ENCODE measurements at places on chromosomes 7 and 10.

GRCh38 chr10:79321494-79321882, 25.8 kb upstream of the PPIF start:
- no peak for DNase-seq

- DNase-seq, result peak; percentile 38
Observed at GRCh38 chr7:129136887-129137642, 7.4 kb upstream of the TSPAN33 start.

DNA sequence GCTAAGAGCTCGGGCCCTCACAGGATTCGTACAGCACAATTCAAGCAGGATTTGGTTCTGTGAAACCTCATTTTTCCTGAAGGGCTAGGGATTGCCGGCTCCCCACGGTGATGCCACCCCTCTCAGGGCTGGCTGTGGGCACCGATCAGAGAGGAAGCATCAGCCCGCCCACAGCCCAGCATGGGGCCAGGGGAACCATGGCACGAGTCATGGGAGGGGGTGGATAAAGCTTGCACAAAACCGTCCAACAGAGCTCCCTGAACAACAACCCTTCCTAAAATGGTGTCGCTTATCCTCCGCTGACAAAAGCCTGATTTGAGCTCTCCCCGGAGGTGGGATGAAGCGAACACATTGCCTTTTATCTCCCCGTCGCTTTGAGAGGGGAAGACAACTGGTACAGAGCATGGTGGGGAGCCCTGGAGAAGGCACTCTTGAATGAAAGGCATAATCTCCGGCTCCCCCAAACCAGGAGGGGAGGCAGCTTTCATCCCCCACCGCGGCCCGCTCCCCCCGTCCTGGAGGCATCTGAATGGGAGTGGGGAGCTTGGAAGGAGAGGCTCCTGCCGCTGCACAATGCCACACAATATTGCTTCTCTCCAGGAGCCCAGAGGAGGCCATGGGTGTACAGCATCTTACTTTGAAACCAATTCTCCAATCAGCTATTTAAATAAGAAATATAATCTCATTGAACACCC, 144.0 kb downstream of the RPS24 start:
- DNase-seq, result no peak

- DNase-seq, result no peak
Observed at GRCh38 chr7:73870041-73870492, 9.1 kb downstream of the TMEM270 start.

- DNase-seq, result no peak
Observed at GRCh38 chr10:3987143-3987974, 202.3 kb upstream of the KLF6 start.

DNA sequence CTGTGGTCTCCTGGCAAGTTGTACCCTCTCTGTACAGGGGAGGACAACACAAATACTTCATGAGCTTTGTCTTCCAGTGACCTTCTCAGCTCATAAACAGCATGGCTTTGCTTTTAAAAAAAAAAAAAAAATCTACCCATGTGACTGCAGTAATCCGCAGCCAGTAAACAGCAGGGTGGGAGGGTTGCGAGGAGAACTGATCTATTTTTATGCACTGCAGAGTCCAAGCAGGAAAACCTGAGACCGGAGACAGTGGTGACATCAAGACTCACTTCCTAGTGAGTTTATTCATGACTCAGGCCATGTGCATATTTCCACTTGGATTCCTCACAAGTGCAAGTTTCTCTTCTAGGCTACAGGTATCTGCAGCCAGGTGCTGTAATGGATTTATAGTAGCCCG, 127.9 kb downstream of the NRF1 start:
- DNase-seq, result no peak

DNA sequence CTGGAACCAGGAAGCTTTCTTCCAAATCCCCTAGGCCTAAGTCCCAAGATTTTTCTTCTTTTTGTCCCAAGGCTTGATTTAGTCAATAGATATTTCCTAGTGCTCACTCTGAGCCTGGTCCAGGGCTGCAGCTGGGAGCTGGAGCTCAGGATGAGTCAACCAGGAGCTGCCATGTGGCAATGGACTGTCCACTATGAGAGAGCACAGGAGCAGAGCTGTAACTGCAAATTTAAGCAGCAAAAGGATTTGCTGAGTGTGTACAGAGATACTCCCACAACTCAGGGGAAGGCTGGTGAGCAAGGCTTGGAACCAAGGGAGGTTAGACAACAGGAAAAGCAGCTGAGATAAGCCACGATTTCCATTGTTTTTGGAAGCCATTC, 92.1 kb upstream of the CXCL12 start:
- DNase-seq, result no peak

- DNase-seq, result peak; percentile 27
Observed at GRCh38 chr10:95360122-95360714, 69.4 kb upstream of the PDLIM1 start.

GRCh38 chr7:139394540-139394939, 34.8 kb downstream of the LUC7L2 start:
- DNase-seq, result no peak

DNA sequence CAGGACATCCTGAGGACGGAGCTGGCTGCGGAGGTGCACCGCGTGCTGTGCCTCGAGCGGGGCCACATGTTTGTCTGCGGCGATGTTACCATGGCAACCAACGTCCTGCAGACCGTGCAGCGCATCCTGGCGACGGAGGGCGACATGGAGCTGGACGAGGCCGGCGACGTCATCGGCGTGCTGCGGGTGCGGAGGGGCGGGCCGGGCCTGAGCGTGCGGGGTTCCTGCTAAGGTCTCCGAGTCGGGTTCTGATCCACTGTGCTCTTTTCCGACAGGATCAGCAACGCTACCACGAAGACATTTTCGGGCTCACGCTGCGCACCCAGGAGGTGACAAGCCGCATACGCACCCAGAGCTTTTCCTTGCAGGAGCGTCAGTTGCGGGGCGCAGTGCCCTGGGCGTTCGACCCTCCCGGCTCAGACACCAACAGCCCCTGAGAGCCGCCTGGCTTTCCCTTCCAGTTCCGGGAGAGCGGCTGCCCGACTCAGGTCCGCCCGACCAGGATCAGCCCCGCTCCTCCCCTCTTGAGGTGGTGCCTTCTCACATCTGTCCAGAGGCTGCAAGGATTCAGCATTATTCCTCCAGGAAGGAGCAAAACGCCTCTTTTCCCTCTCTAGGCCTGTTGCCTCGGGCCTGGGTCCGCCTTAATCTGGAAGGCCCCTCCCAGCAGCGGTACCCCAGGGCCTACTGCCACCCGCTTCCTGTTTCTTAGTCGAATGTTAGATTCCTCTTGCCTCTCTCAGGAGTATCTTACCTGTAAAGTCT, 10.4 kb downstream of the ATG9B start:
- DNase-seq, result peak; percentile 52

DNA sequence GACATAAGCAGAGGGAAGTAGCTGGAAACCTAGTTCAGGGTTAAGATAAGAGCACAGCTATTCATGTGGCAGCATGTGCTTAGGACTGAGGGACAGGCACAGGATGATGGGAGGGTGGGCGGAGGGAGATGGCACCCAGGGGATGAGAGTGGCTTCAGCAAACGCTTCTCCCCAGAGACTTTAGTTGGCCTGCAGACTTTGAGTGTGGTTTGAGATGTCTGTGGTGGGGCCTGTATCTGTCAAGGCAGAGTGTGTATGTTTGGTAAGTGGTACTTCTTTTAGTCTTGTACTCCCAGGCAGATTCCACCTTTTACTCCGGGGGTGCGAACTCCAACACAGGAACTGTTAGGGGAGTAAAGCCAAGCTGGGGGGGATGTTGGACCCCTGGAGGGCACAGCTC, 88.9 kb downstream of the WDFY4 start:
- DNase-seq, result no peak

GRCh38 chr7:44310221-44310848, 15.1 kb downstream of the CAMK2B start:
- DNase-seq, result no peak

- DNase-seq, result no peak
Observed at GRCh38 chr10:58758321-58758720, 245.6 kb downstream of the BICC1 start.

DNA sequence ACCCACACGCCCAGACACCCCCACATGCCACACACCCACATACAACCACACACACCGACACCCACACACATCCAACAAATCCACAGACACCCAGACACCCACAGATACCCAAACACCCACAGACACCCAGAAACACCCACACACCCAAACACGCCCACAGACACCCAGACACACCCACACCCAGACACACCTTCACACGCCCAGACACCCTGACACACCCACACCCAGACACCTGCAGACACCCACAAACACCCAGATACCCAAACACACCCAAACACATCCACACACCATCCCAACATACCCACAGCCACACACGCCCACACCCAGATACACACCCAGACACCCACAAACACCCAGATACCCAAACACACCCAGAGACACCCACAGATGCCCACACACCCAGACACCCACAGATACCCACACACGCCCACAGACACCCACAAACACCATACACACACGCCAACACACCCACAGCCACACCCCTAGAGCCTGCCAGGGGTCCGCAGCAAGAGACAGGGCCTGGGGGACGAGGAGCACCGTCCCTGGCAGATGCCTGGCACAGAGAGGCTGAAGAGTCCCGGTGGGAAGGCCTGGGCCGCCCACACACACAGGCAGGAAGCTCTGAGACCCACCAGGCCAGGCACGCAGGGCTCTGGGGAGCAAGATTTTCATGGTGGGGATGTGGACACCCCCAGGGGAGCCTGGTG, 28.5 kb downstream of the CYP2W1 start:
- no peak for DNase-seq

GRCh38 chr7:30694774-30695721, 12.8 kb upstream of the CRHR2 start:
- DNase-seq, result no peak

DNA sequence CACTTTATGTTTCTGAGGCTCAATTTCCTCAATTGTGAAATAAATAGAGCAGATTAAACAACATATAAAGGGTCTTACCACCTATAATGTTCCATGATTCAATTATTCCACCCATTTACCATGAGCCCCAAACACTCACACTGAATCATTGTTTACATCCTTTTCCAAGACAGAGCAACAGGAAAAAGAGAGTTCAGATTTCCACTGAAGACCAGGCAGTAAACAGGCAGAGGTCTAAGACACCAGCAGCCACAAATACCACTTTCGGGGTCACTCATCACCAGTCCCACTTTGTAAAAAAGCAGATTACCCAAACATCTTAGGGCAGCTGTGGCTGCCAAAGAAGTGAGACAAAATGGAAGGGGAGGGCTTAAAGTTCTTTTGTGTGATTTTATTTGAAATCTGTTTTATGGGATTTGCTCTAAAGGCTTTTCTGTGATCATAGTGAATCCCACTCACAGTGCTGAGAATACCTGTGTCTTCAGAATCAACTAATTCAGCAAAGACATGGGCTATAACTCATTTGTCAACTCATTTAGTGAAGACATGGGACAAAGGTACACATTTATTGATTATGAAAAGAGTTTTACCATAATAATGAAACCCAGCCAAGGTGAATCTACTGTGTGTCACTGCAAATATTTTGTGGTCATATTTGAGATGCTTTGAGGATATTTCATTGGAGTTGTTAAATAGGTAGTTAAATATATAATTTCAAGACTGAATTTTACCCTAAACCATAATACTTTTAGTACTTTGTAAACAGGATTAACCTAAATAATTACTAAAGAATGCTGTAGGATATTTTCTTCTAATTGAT, 24.8 kb upstream of the DLD start:
- no peak for DNase-seq

DNA sequence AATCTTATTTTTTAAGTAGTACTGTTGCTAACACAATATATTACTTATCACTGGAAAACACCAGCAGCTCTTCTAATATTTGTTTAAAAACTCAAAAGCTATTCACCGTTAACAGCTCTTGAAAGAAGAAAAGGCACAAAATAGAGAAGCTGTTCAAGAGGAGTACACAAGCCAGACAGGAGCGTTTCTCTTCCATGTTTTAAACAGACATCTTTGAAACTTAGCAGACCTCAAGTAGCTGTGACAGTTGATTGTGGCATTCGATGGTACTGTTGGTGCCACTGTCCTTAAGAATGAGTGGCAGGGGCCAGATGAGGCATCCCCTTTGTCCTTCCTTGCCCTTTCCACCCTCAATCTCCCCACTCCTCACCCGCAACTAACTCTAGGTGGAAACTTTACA, 81.6 kb upstream of the PRR15 start:
- DNase-seq, result no peak

- DNase-seq, result no peak
Observed at GRCh38 chr7:135162382-135163001, 8.0 kb downstream of the CYREN start.

DNA sequence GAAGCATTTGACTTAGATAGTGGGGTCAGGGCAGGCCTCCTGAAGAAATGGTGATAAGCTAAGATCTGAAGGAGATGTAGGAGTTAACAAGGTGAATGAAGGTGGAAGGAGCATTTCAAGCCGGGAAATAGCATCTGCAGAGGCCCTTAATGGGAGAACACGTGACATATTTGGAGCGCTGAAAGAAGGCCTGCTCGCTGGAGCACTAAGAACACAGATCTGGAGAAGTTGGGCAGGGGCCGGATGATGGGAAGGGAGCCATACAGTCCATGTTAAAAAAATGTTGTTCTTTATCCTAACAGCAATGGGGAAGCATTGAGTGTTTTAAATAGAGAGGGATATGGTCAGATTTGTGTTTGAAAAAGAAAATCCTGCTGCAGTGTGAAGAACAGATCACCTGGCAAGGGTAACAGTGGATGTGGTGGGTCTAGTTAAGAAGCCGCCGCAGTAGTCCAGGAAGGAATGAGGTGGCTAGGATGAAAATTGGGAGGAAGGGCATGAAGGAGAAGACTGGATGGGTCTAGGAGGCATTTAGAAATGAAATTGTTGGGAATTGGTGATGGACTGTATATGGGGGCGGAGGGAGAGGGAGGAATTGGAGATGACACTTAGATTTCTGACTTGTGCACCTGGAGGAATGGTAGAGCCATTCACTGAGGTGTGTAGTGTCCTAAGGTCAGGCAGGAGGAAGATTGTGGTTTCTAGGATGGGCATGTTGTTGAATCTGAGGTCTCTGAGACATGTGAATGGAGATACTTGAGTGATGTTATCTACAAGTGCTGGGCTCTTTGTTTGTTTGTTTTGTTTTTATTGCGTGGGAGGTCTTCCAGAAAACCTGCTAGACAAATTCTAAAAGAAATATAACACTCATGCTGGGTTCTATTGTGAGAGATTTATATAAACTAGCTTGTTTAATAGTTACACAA, 58.4 kb downstream of the MET start:
- DNase-seq, result no peak

DNA sequence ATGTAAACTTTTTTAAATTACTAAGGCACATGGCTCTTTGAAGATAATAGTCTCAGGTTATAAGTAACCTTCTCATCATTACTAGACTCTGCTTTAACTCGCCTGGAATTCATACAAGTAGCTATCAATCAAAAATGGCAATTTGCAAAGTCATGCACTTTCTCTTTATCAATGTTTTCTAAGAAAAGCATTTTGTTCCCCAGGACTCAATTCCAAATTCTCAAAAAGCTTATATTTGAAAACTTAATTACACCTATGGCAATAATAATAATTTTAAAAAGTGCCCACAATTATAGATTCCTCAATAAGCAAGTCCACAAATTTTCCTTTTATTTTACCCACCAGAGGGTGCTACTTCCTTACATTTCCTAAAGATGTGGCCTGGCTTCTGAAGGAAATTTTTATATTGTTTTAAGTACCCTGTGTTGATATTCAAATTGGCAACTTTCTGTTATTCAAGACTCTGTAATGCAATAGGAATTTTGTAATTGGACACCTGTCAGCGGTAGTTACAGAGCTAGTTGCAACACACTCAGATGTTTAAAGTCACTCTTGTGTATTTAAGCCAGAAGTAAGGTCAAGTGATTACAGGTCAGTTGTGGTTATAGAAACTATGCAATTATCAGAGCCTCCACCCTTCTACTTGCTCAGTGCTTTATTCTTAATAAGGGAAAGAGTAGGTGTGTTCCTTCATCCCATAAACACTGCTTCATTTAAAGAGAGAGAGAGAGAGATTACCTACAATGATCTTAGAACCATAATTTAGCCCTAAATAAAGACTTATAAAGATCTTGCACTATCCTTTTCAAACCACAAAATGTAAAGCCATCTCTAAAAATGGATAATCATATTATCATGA, 47.1 kb upstream of the HYAL4 start:
- no peak for DNase-seq
